ENCODE measurements at places on chromosomes 3 and 15. TPM values are rescaled to one million over a fixed set of nuclear protein-coding genes. Genes with fewer than 3 reads are reported as not detected.

DNA sequence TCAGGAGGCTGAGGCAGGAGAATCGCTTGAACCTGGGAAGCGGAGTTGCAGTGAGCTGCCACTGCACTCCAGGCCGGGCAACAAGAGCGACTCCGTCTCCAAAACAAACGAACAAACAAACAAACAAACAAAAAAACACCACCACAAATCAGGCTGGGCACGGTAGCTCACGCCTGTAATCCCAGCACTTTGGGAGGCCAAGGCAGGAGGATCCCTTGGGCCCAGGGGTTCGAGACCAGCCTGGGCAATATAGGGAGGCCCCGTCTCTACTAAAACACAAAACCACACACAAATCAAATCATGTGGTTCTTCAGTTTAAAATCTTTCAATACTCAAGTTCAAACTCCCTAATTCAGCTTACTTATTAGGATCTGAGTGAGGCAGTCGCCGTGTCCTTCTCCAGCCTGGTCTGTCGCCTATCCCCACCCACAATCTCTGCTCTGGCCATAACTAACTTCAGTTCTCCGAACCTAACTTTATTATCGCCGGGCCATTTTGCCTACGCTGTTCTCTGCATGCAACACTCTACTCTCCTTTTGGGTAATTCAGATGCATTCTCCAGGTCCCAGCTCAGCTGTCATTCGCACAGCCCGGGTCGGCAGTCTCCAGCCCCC, 660 bp upstream of the RTF1 start:
- no peak for DNase-seq

DNA sequence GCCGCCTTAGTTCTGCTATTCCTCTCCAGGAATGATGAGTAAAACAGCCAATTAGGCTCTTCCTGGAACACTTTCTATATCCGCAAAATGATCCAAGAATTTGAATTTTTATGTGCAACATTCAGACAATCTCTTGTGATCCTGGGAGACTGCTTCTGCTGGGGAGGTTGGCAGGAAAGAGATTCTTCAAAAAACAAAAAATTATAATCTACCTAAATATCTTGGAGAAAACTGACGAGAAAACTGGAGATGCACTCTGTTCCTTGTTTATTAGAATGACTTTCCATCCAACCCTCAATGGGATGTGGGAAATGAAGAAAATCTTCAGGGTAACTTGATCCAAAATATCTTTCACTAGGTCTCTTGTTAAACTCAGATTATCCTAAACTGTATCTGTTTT, 346.3 kb upstream of the UBE2E2 start:
- DNase-seq: no peak

- no peak for DNase-seq
Measured at GRCh38 chr3:109023167-109023566, 69.5 kb upstream of the GUCA1C start.

DNA sequence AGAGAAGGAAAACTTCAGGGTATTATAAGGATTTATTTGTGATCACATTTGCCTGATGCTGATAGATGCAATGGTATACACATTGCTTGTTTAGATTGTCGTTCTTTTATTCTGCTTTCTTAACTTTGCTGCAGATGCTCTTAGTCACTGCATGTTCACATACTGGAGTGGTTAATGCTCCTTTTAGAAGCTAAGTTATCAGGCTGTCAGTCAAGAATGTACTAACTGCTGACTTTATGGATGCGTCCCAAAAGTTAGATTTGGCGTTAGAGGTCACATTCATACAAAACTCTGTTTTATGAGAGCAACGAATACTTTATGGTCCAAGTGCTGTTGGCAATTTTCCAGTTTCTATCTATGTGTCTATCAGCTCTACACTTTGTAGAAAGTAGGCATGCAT, 160.7 kb downstream of the BBX start:
- DNase-seq: no peak

GRCh38 chr3:170346481-170347392, 10.8 kb upstream of the SKIL start:
- DNase-seq: no peak

Gene XCR1
- 0.05 TPM for total RNA-seq

Gene IFT122
- total RNA-seq: 25.5 TPM

Gene CACNA2D2
- 0.69 TPM for total RNA-seq

DNA sequence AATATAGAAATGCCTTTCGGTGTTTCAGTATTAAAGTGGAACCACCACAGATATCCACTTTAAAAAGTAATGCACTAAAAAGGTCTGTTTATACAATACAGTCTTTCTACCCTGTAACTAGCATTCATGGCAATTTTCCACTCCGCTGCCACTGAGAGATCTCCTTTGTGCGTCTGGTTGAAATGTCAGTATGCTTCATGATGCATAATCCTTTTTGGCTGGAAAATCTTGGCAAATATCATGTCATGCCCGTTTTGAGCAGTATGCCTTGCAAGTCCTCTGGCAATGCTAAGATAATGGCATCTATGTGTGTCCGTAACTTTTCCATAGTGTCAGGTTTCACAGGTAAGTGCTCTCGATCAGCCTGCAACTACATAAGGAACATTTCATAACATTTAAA, 30.8 kb upstream of the ARF4 start:
- no peak for DNase-seq

DNA sequence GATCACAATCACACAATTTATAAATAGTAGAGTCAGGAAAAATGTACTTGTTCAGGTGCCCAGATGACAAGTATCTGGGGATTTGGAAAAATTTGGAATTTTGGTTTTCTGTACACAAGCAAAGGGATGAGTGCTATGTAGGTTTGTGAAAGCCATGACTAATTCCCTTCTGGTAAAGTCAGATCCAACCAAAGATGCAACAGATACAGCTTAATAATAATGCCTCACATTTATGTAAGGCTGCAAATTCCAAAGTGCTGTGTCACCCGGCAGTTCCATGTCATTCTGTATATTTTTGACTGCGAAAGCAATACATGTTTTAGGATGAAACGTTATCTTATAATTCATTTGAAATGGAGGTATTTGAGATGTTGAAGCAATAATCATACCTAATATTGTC, 102.7 kb upstream of the AGBL1 start:
- no peak for DNase-seq

- DNase-seq: no peak
Measured at GRCh38 chr3:181727341-181728032, 15.8 kb downstream of the SOX2 start.

- peak; percentile 74 for DNase-seq
Measured at GRCh38 chr3:138417559-138417982, 16.8 kb upstream of the ESYT3 start.

DNA sequence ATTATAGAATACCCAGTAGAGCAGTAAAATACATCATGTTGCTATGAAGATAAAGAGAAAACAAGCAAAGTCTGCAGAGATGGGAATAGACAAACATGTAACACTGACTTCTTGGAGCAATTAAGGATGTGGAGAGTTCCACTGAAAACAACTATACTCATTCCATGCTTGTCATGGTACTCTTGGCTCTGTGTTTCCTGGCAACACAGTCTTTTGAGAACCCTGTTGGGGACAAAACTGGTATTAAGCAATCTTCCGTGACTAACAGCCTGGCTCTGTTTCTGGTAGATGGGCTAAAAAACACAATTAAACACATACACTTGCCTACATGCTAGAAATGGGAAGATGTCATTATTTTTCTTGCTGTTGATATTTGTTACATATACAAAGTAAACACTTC, 1212.3 kb upstream of the GBE1 start:
- DNase-seq: no peak

Gene ROPN1
- not detected for total RNA-seq

Gene BCHE
- total RNA-seq: not detected

Gene PLA2G4E
- total RNA-seq: not detected

GRCh38 chr3:148102156-148102555, 595.5 kb upstream of the AGTR1 start:
- DNase-seq: no peak

DNA sequence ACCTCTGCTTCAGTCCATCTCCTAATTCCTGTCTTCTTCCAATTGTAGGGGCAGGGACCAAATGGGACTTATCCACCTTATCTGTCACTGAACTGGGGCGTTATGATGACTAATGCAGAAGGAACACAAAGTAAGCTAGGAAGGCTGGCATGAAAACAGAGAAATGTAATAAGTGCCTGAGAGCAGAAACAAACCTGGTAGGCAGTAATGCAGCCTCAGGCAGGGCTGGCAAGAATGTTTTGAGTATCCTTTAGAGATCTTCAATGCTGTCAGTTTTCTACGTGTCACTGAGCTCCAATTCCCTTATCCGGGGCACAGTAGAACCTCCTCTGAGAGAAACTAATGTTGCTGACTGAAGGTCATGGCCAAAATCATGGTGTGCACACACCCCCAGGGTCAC, 246.2 kb upstream of the TBL1XR1 start:
- DNase-seq: no peak

Gene SLC24A5
- total RNA-seq: not detected

DNA sequence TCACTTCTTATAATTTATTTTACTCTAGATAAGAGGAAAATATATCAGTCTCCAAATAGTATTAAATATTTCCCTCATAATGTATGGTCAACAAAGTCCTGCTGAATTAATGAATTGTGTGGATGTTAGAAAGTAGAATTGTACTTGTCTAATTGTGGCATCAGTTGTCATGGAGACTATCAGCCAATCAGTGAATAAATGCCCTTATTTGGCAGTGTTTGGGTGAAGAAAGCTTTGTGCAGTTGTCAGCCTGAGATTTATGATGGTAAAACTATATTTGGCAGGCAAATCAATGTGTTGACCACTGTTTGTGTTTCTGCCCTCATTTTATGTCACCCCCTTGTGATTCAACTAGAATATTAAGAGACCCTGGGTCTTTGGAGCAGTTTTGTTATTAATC, 293.6 kb upstream of the MDFIC2 start:
- DNase-seq: no peak

DNA sequence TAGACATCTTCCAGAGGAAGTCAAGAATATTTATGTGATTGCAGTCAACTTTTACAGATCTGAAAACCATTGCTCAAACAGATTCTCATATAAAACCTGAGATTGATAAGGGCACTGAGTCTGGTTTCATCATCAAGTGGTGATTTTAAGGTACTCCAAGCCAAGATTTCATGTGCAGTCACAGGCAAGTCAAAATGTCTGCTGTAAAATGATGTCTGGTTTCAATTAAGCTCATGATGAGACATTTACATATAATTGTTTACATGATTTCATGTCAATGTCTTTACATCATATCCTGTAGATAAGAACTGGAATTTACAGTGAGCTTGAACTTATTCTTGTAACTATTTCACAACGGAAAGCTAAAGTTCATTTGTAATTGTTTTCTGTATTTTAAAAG, 1215.5 kb downstream of the ROBO2 start:
- DNase-seq: no peak

- no peak for DNase-seq
Measured at GRCh38 chr15:70714015-70714414, 49.3 kb downstream of the UACA start.

GRCh38 chr3:177461765-177462164, 264.5 kb upstream of the TBL1XR1 start:
- DNase-seq: no peak

Gene DNAJC13
- 33.5 TPM for total RNA-seq

Gene SLC9A9
- 1.3 TPM for total RNA-seq

Gene PYGO1
- not detected for total RNA-seq

Gene FGF12
- total RNA-seq: not detected

GRCh38 chr3:42501321-42501680, 1.1 kb upstream of the VIPR1 start:
- DNase-seq: peak; percentile 22

- no peak for DNase-seq
Measured at GRCh38 chr3:170226426-170226960, 4.3 kb downstream of the PRKCI start.

GRCh38 chr3:147392625-147392946, 13.8 kb downstream of the ZIC4 start:
- DNase-seq: no peak

DNA sequence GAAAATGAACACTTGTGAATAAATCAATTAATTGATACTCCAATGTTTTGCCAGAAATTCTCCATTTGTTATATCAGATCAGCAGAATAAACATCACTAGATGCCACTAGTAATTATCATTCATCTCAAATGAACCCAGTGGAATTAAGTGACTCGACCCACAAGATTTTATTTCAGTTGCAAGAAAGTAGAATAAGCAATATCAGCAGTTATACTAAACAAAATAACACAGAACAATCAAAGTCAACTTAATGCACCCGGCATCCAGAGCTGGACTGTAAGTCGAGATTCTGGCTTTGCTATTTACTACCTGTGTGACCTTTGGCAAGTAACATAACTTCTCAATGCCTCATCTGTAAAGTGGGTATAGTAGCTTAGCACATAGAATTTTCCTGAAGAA, 256.5 kb downstream of the MEIS2 start:
- no peak for DNase-seq

GRCh38 chr3:128748557-128748956, 22.6 kb downstream of the RAB7A start:
- DNase-seq: no peak

GRCh38 chr3:85533586-85533985, 574.8 kb downstream of the CADM2 start:
- DNase-seq: no peak

DNA sequence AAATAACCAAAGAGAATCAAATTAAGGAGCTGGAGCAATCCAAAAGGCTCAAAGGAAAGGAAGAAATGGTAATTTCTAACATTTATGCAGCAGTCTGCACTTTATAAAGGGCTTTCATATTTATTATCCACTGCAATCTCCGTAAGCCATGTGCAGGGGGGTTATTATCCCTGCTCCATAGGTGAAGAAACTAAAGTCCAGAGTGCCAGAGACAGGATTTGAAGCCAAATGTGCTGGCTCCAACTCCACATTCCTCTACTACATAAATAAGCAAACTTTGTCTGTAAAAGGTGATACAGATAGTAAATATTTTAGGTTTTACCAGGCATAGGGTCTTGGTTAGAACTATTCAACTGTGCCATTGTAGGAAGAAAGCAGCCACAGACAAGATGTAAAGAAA, 221.4 kb downstream of the MINAR1 start:
- no peak for DNase-seq

GRCh38 chr3:109874896-109875708, 537.8 kb upstream of the DPPA4 start:
- DNase-seq: no peak

GRCh38 chr3:71102111-71102983, 481.2 kb downstream of the FOXP1 start:
- DNase-seq: no peak

- DNase-seq: no peak
Measured at GRCh38 chr15:76204916-76205460, 106.3 kb downstream of the ETFA start.

- no peak for DNase-seq
Measured at GRCh38 chr15:83656943-83657528, 3.1 kb downstream of the ADAMTSL3 start.

GRCh38 chr3:11379238-11379823, 107.1 kb downstream of the ATG7 start:
- no peak for DNase-seq

- DNase-seq: peak; percentile 40
Measured at GRCh38 chr3:161274691-161275298, 53.7 kb downstream of the NMD3 start.

GRCh38 chr3:48881652-48882114, 17.0 kb downstream of the SLC25A20 start:
- no peak for DNase-seq

Gene ZNF860
- total RNA-seq: not detected

GRCh38 chr15:63922261-63922904, 88.6 kb upstream of the HERC1 start:
- no peak for DNase-seq

Measured in activated CD4-positive, alpha-beta memory T cell treated with anti-CD3 and anti-CD28 coated beads for 36 hours (primary cell).